ENCODE measurements at places on chromosomes 7 and 10.

- DNase-seq: no peak
Measured at GRCh38 chr7:3443716-3444115, 142.7 kb downstream of the SDK1 start.

- DNase-seq: no peak
Measured at GRCh38 chr7:140645166-140645900, 4.7 kb upstream of the DENND2A start.

GRCh38 chr7:152543799-152544198 lies 108.0 kb upstream of the KMT2C start:
- DNase-seq: no peak

DNA sequence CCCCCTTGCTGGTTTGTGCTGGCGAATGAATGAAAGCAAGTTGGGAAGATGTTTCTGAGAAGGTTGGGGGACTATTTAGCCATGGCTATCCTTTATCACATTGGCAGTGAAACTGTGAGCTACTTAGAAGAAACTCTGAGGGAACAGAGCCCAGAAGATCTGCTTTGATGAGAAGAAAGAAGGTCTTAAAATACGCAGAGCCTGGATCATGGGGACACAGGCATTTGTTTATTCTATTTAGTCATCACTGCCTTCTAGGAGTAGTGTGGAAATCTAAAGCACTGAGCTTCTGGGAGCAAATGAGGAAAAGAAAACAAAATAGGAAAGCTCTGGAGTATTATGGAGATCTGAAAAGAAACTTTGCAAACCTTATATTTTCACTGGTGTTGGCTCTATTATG lies 28.5 kb downstream of the CPED1 start:
- DNase-seq: no peak

DNA sequence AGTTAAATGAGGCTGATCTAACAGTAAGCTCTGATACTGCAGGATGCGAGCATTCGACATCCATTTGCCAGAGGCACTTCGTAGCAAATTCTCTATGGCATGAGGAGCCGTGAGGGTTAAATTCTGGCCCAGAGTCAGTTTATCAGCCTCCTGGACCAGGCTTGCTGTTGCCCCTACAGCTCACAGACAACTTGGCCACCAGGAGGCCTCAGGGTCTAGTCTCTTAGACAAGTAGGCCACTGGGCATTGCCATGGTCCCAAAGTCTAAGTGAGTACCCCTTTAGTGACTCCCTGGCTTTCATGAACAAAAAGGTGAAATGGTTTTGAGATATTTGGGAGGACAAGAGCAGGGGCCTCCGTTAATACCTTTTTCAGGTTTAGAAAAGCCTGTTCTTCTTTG lies 178.0 kb upstream of the MBL2 start:
- no peak for DNase-seq

DNA sequence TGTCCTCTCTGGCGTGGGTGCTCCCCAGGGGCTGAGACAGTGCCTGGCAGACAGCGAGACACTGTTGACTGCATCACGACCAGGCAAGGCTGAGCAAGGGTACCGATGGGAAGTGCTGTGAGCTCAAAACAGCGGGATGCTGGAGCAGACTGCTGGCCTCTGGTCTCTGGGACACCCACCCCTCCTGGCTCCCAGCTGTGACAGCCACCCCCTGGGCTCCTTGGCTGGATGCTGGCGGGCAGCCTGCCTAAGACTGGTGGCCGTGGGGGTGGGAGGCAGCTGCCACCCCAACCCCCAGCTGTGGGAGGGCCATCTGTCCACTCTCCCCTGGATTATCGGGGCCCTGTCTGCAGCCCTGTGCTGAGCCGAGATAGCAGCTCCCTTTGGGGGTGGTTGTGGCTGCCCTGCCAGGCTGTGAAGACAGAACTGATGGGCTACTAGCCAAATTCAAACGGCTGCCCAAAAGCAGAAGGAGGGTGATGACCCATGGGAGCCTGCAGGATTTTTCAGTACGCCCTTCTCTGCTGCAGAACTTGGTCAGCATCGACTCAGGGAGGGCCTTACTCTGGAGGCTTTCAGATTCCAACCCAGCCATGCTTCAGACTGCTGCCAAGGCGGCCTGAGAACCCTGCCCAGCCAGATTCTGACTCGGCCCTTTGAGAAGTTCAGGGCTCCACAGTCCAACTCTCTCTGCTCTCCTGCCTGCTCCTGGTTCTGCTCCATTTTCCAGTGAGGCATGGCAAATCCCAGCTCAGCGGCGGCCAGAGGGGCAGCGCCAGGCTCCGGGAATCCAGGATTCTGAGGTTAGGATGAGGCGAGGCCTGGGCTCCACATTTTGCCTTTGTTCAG lies 125.3 kb downstream of the NEURL1 start:
- no peak for DNase-seq
